Kidney (tissue), 22 donors: ENCODE measurements at places on chromosomes 1 and 21. TPM values are rescaled to one million over a fixed set of nuclear protein-coding genes. Genes with fewer than 3 reads are reported as not detected.

Gene KCNC4
- polyA plus RNA-seq = 12.9 TPM

Gene KLHDC9
- 32.2 TPM for polyA plus RNA-seq

Gene IPO13
- polyA plus RNA-seq = 56.1 TPM

Gene KCTD3
- 20.3 TPM for polyA plus RNA-seq

Gene PTGS2
- polyA plus RNA-seq = 1.5 TPM

Gene PLCH2
- polyA plus RNA-seq = 7.4 TPM

Gene MTARC1
- polyA plus RNA-seq = 6.8 TPM

Gene PTCH2
- polyA plus RNA-seq = 0.24 TPM

Gene MPL
- polyA plus RNA-seq = not detected

Gene PLA2G2C
- not detected for polyA plus RNA-seq

Gene LCE6A
- not detected for polyA plus RNA-seq

Gene UMODL1
- 0.39 TPM for polyA plus RNA-seq

Gene PWP2
- 0.84 TPM for polyA plus RNA-seq

Gene CBS
- 6.4 TPM for polyA plus RNA-seq

Gene ANGPTL1
- 8.2 TPM for polyA plus RNA-seq

Gene ARHGAP30
- 1.2 TPM for polyA plus RNA-seq

Gene CHRM3
- polyA plus RNA-seq = 1.4 TPM

Gene MROH9
- not detected for polyA plus RNA-seq

Gene SELE
- 0.92 TPM for polyA plus RNA-seq

Gene KIF2C
- 0.47 TPM for polyA plus RNA-seq

Gene TFF3
- polyA plus RNA-seq = 10.0 TPM

Gene HNRNPR
- 45.3 TPM for polyA plus RNA-seq

Gene PLEKHG5
- polyA plus RNA-seq = 4.4 TPM

Gene APH1A
- polyA plus RNA-seq = 116 TPM

Gene AGBL4
- 1.5 TPM for polyA plus RNA-seq

Gene PDZK1
- 659 TPM for polyA plus RNA-seq

Gene COL11A1
- not detected for polyA plus RNA-seq

Gene FCRL5
- not detected for polyA plus RNA-seq

Gene GBP6
- polyA plus RNA-seq = not detected

Gene NBPF6
- not detected for polyA plus RNA-seq

Gene TCP10L
- polyA plus RNA-seq = 5.2 TPM

Gene C8B
- not detected for polyA plus RNA-seq

Gene TCHHL1
- not detected for polyA plus RNA-seq

Gene KCNJ15
- polyA plus RNA-seq = 102 TPM

Gene CFHR4
- polyA plus RNA-seq = not detected

Gene THEM5
- polyA plus RNA-seq = not detected

Gene CFAP141
- polyA plus RNA-seq = not detected

Gene NTNG1
- polyA plus RNA-seq = 7.7 TPM

Gene TBX19
- 1.6 TPM for polyA plus RNA-seq

Gene PBXIP1
- polyA plus RNA-seq = 115 TPM

Gene ENO1
- 1,321 TPM for polyA plus RNA-seq

Gene PROK1
- polyA plus RNA-seq = not detected

Gene KRTAP19-3
- not detected for polyA plus RNA-seq

Gene NEXN
- 6.5 TPM for polyA plus RNA-seq

Gene ANKRD34A
- polyA plus RNA-seq = 0.37 TPM

Gene ELAPOR1
- polyA plus RNA-seq = 0.28 TPM

Gene AMY1A
- not detected for polyA plus RNA-seq

Gene PLPPR4
- 0.45 TPM for polyA plus RNA-seq

Gene SDC3
- polyA plus RNA-seq = 11.0 TPM

Gene CELA2B
- polyA plus RNA-seq = not detected

Gene CRP
- not detected for polyA plus RNA-seq

Gene OLFML2B
- 2.9 TPM for polyA plus RNA-seq

Gene WNT4
- polyA plus RNA-seq = 0.45 TPM

Gene KRTAP13-2
- polyA plus RNA-seq = not detected

Gene PLPPR5
- polyA plus RNA-seq = not detected

Gene WNT3A
- not detected for polyA plus RNA-seq

Gene MANEAL
- 4.6 TPM for polyA plus RNA-seq

Gene OR2T2
- not detected for polyA plus RNA-seq

Gene SLC1A7
- 1.0 TPM for polyA plus RNA-seq
